ENCODE measurements at places on chromosomes 4 and X.

DNA sequence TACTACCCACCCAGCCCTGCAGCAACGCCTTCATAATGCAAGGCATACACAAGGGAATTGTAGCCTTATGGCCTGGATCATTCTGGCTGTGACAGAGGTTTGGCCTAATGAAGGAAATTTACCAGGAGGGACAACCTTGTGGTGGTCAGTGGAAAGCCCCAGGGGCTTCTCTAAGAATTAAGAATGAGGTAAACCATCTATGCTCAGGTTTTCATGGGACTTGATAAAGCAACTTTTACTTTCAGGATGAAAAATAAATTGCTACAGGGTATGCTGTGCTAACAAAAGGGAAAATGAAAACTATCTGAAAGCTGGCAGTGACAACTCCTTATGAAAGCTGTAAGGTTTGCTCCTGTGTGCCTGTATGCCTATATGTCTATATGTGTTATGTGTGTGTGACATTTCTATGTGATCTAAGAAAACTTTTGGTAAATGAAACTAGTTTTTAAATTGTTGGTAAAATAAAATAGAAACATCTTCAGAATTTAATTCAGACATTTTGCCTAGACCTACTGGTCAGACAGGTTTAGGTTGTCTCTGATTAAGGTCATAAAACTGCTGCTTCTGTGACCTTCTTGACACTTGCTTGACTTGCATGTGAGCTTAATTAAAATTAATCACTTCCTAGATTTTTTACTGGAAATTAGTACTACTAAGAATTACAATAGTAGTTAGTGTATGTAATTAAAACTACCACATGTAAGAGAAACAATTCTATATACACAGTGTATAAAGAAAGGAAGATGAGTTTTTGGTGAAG, 19.9 kb upstream of the TXK start:
- DNase-seq, result no peak

DNA sequence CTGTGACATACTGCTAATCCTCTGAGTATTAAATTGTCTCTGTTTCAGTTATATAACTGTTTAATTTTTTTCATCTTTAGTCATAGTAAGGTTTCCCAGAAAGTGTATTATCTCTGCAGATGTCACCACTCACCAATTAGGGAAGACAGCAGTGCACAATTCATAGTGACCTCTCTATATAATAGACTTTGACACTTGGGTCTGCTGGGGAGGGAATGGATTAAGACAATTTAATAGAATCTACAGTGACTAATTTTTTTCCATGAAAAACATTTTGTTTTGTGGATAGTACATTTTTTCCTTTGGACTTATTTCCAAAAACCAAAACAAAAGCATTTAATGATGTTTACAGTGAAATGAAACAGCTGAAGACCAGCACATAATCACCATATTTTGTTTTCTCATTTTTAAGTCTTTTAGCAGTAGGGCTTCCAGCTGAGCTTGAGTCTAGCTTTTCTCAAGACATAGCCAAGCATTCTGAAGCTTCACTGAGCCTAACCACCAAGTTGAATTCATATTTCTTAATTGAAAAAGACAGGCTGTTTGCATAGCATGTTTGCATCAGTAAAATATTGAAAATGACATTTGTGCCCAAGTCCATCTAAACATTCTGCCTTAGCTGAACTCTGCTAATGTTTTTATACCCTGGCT, 69.5 kb downstream of the PCDH19 start:
- DNase-seq, result no peak

DNA sequence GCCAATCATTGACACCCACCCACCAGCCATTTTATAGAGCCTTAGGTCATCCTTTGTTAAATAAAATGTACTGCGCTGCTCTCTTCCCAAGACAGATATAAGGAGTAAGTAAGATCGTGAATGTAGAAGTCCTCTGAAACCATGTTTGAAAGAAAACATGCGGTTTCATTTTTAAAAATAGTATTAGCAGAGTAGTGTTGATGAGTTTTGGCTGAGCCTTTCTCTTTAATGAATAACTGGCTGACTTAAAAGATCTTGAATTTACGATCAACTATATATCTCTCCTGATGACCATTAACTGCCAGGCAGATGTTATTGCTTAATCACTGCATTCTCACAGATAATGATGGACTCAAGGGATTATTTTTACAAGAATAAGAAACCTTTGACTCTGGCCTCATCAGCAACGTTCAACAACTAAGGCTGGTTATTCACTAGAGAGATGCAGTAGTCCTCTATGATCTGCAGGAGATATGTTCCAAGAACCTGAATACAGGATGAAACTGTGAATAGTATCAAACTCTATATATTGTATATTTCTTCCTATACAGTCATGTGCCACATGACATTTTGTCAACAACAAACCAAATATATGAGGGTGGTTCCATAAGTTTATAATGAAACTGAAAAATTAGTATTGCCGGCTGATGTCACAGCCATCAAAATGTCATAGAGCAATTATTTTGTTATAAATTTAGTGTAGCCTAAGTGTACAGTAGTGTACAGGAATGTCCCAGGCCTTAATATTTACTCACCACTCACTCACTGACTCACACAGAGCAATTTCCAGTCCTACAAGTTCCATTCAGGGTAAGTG, 80.8 kb downstream of the FAM13A start:
- DNase-seq, result no peak

- DNase-seq, result no peak
Observed at GRCh38 chrX:154011376-154012335, 8.0 kb downstream of the IRAK1 start.

GRCh38 chrX:48101443-48101842, 29.0 kb upstream of the SPACA5B start:
- DNase-seq, result no peak

Measured in T-cell (primary cell).